ENCODE measurements at places on chromosomes 13 and 19. TPM values are rescaled to one million over a fixed set of nuclear protein-coding genes. Genes with fewer than 3 reads are reported as not detected.

Gene C19orf73
- total RNA-seq = 0.82 TPM

Gene GSX1
- not detected for total RNA-seq

GRCh38 chr19:991174-991931 is 7.2 kb downstream of the WDR18 start:
- no peak for DNase-seq
- peaks cover 2% of the 10 kb centered on the region for H3K27me3 ChIP-seq
- no peaks in the 10 kb centered on the region for H3K36me3 ChIP-seq
- H3K4me3 ChIP-seq = no peak overlapping the region

GRCh38 chr13:93467175-93467574 is 240.6 kb downstream of the GPC6 start:
- no peak overlapping the region for H3K27ac ChIP-seq
- H3K36me3 ChIP-seq = no peaks in the 10 kb centered on the region
- H3K4me1 ChIP-seq = no peaks in the 10 kb centered on the region
- no peak overlapping the region for H3K4me3 ChIP-seq
- H3K27me3 ChIP-seq = no peaks in the 10 kb centered on the region
- no peak for DNase-seq

GRCh38 chr13:113414335-113414734 is 39.0 kb downstream of the ADPRHL1 start:
- H3K36me3 ChIP-seq = no peaks in the 10 kb centered on the region
- no peak for DNase-seq
- H3K27me3 ChIP-seq = no peaks in the 10 kb centered on the region
- no peak overlapping the region for H3K27ac ChIP-seq
- no peak overlapping the region for H3K4me3 ChIP-seq

GRCh38 chr19:14114854-14115253 is 2.7 kb downstream of the PRKACA start:
- no peaks in the 10 kb centered on the region for H3K27me3 ChIP-seq
- H3K36me3 ChIP-seq = no peaks in the 10 kb centered on the region
- no peak overlapping the region for H3K4me3 ChIP-seq

- H3K27ac ChIP-seq = no peak overlapping the region
- H3K4me3 ChIP-seq = no peak overlapping the region
- H3K4me1 ChIP-seq = no peaks in the 10 kb centered on the region
- H3K36me3 ChIP-seq = no peaks in the 10 kb centered on the region
- no peak for DNase-seq
Measured at GRCh38 chr13:88085036-88085435, 413.9 kb downstream of the SLITRK5 start.

DNA sequence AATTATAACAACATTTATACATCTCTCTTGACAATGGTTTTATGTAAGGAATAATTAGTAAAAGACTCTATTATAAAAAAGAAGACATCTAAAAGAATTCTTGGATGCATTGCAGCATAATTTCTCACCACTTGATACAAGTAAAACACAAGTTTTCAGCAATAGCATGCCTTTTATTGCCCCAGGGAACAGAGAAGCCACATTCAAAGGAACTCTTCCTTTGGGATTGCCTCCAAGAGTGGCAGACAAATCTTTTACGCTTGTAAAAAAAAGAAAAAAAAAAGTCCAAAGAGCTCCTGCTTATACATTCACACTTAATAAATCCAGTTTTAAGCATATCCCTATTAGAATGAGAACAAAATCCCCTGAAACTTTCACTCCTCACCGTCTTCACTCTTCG is 2357.8 kb upstream of the PCDH20 start:
- no peak for DNase-seq
- no peaks in the 10 kb centered on the region for H3K27me3 ChIP-seq
- no peaks in the 10 kb centered on the region for H3K36me3 ChIP-seq

Gene DDX49
- total RNA-seq = 39.5 TPM

Gene INSL3
- total RNA-seq = not detected

Gene ZNF729
- total RNA-seq = not detected

DNA sequence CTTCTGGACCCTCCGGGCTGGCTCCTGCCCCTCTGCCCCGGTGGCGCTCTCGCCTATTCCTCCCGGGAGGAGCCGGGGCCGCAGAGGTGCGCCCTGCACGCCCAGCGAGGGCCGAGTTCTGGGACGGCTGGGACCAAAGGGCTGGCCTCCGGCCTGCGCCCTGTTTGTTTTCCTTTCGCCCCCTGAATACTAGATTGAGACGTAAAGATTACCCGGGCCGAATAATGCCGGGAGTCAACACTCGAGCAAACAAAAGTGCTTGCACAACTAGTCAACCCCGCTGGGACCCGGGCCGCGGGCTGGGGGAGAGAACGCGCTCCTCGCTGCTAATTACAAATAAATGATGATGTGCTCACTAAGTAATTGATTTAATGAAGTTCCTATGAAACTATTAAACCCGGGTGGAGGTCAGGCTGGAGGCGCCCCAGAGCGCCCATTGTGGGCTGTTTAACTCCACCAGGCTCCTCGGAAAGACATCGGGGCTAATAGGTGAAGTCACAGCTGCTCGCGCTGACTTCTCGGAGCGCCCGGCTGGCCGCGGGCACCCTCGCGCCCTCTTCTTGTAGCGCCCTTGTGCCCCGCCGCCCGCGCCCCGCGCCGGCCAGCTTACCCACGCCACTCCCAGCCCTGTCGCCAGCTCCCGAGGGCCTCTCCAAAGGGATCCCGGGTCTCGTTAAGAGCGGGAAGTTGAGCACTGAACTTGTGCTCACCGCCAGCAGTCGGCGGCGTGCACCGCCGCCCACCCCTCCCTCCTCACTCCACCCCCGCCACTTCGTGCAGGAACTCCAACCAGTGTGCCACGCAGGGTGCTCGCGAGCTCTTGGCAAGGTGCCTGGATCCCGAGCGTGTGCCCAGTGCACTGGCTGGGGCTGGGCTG is 14.9 kb downstream of the ZIC5 start:
- no peaks in the 10 kb centered on the region for H3K4me1 ChIP-seq
- H3K27me3 ChIP-seq = peaks cover 66% of the 10 kb centered on the region
- DNase-seq = peak; percentile 29
- no peak overlapping the region for H3K27ac ChIP-seq

GRCh38 chr13:80276371-80277289 is 64.3 kb downstream of the SPRY2 start:
- H3K36me3 ChIP-seq = no peaks in the 10 kb centered on the region
- peaks cover 3% of the 10 kb centered on the region for H3K4me1 ChIP-seq
- peak; percentile 75 for DNase-seq
- H3K27ac ChIP-seq = no peak overlapping the region
- no peaks in the 10 kb centered on the region for H3K27me3 ChIP-seq

GRCh38 chr13:112842343-112842856 is 126.6 kb upstream of the MCF2L start:
- H3K27ac ChIP-seq = peak overlapping the region; percentile 45
- H3K4me3 ChIP-seq = no peak overlapping the region
- peak; percentile 20 for DNase-seq
- no peaks in the 10 kb centered on the region for H3K4me1 ChIP-seq
- H3K27me3 ChIP-seq = no peaks in the 10 kb centered on the region
- no peaks in the 10 kb centered on the region for H3K36me3 ChIP-seq

GRCh38 chr13:19159181-19159580 is 22.4 kb downstream of the TUBA3C start:
- H3K36me3 ChIP-seq = no peaks in the 10 kb centered on the region
- H3K27ac ChIP-seq = no peak overlapping the region
- H3K4me1 ChIP-seq = no peaks in the 10 kb centered on the region
- H3K27me3 ChIP-seq = no peaks in the 10 kb centered on the region

GRCh38 chr13:42076309-42076713 is 27.9 kb downstream of the DGKH start:
- no peak overlapping the region for H3K27ac ChIP-seq
- peaks cover 3% of the 10 kb centered on the region for H3K4me1 ChIP-seq
- H3K27me3 ChIP-seq = no peaks in the 10 kb centered on the region
- no peaks in the 10 kb centered on the region for H3K36me3 ChIP-seq

DNA sequence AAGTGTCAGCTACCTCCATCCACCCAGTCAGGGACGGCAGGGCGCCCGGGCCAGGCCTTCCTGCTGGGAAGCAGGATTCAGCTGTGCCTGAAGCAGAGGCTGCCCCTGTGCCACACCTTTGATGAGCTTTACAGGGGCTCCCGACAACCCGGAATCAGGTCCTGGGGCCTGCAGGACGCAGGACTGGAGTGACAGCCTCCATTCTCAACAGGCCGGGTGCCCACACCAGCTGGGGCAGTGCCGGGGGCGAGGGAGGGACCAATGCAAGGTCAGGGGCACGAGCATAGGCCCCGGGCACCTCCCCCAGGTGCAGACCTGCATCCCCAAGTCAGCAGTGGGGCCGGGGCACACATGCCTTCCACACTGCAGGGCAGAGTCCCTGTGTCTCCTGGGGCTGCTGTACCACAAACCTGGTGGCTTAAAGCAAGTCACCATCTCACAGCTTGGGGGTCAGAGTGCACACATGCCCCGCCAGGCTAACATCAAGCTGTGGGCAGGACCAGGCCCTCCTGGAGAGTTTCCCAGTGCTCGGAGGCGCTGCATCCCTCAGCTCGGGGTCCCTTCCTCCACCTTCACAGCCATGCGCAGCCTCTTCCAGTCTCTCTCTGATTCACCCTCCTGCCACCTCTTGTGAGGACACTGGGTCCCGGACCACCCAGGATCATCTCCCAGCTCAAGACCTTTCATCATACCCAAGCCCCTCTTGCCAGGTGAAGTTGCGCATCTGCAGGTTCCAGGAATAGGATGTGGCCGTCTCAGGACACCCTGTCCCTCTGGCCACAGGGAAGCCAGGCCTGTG is 13.4 kb downstream of the UBXN6 start:
- no peak overlapping the region for H3K4me3 ChIP-seq
- no peak overlapping the region for H3K27ac ChIP-seq
- no peaks in the 10 kb centered on the region for H3K4me1 ChIP-seq
- DNase-seq = no peak
- H3K36me3 ChIP-seq = peaks cover 8% of the 10 kb centered on the region

- H3K4me1 ChIP-seq = peaks cover 2% of the 10 kb centered on the region
- H3K27ac ChIP-seq = no peak overlapping the region
- H3K4me3 ChIP-seq = no peak overlapping the region
- H3K27me3 ChIP-seq = no peaks in the 10 kb centered on the region
Measured at GRCh38 chr19:4172861-4173473, 9.4 kb downstream of the SIRT6 start.

Measured in kidney (tissue), 22 donors.